Transverse colon (tissue), 4 donors: ENCODE measurements at places on chromosomes 11 and 22. TPM values are rescaled to one million over a fixed set of nuclear protein-coding genes. Genes with fewer than 3 reads are reported as not detected.

RBMXL2 gene
- 1.2 TPM for total RNA-seq

CCDC89 gene
- total RNA-seq, result 6.7 TPM

DBX1 gene
- total RNA-seq, result not detected

PTGDR2 gene
- total RNA-seq, result 36.6 TPM

- DNase-seq, result no peak
- H3K27ac ChIP-seq, result no peak overlapping the region
- no peaks in the 10 kb centered on the region for H3K4me1 ChIP-seq
- H3K27me3 ChIP-seq, result no peaks in the 10 kb centered on the region
- no peaks in the 10 kb centered on the region for H3K36me3 ChIP-seq
Measured at GRCh38 chr11:32960553-32961164, 55.0 kb upstream of the DEPDC7 start.

- no peaks in the 10 kb centered on the region for H3K27me3 ChIP-seq
- H3K27ac ChIP-seq, result no peak overlapping the region
- DNase-seq, result no peak
- no peaks in the 10 kb centered on the region for H3K4me1 ChIP-seq
- no peak overlapping the region for H3K4me3 ChIP-seq
Measured at GRCh38 chr11:95912902-95913560, 10.9 kb downstream of the MTMR2 start.

DNA sequence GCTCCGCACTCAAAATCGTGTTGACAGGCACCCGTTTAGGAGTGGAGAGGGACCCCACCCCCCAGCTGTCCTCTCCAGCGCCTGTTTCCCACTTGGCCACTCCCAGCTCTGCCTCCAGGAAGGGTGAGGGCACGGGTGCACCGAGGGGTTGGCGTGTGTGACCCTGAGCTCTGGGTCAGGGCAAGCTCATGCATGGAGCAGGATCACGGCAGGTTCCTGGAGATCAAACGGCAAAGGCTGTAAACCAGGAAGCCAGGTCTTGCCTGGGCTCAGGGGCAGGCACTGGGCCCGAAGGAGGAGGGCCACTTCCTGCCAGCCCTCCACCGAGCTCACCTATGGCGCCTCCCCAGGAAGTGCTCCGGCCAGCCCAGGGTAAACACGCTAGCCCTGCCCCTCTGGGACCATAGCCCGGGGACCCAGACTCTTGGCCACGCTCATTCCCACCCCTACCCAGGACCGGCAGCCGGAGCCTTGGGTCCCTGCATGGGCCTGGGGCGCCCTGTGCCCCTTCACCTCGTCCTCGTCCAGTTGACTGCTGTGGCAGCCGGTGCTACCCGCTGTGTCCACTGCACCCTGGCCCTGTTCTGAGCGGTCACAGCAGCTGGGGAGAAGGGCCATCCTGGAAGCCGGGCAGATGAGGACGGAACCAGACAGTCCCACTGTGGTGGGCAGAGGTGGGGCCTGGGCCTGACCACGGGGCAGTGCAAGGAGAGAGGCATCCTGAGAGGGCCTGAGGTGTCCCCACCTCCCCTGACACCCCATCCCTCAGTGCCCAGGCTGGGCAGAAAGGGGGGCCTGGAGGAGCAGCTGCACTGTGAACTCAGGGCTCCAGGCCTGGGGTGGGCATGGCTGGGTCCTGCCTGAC lies 1.0 kb upstream of the EPS8L2 start:
- no peaks in the 10 kb centered on the region for H3K36me3 ChIP-seq
- DNase-seq, result peak; percentile 87
- peaks cover 10% of the 10 kb centered on the region for H3K27me3 ChIP-seq
- peaks cover 54% of the 10 kb centered on the region for H3K4me1 ChIP-seq

DNA sequence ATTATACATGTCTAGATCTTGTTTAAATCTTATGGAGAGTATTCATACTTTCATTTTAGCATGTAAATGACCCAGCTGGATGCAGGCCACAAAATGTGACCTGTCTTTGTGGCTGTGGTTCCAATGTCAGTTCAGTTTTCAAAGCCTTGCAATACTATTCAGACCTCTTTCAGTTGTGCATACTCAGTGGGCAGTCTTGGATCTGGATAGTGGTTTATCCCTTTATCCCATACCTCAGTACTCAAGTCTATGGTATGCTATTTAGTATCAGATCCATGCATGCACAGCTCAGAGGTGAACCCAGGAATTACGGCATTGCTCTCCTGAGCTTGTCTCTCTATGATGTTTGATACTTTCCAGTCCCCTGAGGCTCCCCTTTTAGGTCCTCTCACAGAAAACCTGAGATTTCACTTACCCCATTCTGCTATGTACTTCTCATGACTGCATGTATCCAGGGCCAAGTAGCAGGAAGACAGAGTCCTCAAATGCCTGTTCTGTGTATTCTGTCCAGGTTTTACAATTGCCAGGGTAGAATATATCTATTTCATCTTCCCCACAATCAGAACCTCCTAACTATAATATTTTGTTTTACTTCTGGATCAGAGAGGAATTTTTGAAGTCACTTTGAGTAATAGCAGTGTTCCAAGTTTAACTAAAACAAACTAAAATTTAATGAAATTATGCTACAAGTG lies 6.9 kb upstream of the P4HA3 start:
- H3K4me3 ChIP-seq, result no peak overlapping the region
- H3K36me3 ChIP-seq, result no peaks in the 10 kb centered on the region
- no peaks in the 10 kb centered on the region for H3K4me1 ChIP-seq
- H3K27me3 ChIP-seq, result no peaks in the 10 kb centered on the region
- peak overlapping the region; percentile 20 for H3K27ac ChIP-seq

GRCh38 chr22:27488456-27489177 lies 312.9 kb downstream of the MN1 start:
- no peak for DNase-seq
- H3K4me1 ChIP-seq, result peaks cover 8% of the 10 kb centered on the region
- H3K36me3 ChIP-seq, result no peaks in the 10 kb centered on the region
- H3K27me3 ChIP-seq, result no peaks in the 10 kb centered on the region
- H3K4me3 ChIP-seq, result no peak overlapping the region
